ENCODE measurements at places on chromosomes 2 and 18.

DNA sequence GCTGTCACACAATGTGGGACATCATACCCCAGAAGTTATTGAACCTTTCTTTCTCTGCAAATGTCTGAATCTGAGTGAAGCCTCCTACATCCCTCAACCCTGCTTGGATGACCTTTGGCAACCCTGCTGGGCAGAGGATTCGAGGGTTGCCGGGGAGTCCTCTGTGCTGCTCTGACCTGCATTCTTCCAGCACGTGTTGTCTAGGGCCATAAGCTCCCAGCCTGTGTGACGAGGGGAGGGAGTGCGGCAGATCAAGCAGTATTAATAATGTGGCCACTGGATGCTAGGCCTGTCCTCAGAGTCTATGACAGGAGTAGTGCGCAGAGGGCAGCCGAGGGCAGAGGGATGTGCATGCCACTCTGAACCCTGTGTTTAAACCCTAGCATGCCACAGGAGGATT, 58.8 kb downstream of the RPL37A start:
- no peak for DNase-seq

DNA sequence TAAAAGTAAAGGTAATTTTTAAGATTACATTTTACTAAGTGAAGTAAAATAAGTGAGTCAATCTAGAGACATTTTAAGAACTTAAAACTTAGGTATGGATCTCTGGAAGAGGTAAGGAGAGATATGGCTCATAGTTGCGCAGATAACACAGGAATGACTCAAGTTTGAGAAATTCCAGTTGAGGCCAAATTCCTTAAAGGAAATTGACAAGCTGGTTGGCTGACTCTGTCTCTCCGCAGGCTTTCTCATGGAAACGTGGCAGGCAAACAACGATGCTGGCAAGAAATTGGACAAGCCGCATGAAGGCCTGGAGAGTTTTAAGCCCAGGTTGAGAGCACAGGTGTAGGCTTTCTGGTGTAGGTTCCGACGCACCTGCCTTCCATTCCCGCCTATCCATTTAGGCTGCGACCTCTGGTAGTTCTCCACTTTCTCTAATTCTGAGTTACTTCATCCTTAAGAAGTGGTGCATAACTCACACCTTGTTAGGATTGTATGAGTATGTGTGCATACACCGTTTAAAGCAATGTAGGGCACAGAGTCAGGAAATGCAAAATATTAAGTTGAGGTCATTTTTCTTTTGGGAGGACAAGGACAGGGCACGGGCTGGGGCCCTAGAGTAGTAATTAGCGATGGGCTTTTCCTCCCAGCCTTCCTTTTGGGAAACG, 589 bp upstream of the DAW1 start:
- DNase-seq = no peak

GRCh38 chr2:219441451-219442255, 7.0 kb downstream of the SPEG start:
- DNase-seq = peak; percentile 50

GRCh38 chr2:100240386-100240785, 81.9 kb downstream of the LONRF2 start:
- no peak for DNase-seq

- DNase-seq = no peak
These were observed 20.8 kb downstream of the DBI start for GRCh38 chr2:119387381-119388129.

DNA sequence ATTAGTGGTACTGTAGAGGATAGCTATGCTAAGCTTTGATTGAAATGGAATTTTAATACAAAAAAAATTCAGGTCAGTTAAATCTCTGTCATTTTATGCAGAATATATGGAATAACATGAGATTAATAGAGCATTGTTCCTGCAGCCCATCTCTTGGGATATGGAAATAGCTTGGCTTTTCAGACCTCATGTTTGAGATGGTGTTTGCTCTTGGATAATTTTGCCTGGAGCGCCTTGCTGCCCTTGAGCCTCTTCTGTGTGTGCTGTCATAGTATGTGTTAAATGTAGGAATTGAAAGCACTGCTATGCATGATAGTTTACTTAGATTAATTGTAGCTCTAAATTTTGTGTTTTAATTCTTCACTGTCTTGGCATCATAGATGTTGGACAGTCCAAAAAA, 27.7 kb downstream of the GALNT1 start:
- DNase-seq = no peak

GRCh38 chr2:6955511-6956136, 38.4 kb downstream of the RNF144A start:
- DNase-seq = no peak

- no peak for DNase-seq
These were observed 59.8 kb downstream of the BMP10 start for GRCh38 chr2:68811364-68811763.

- no peak for DNase-seq
These were observed 82.0 kb downstream of the SGPP2 start for GRCh38 chr2:222506230-222506935.

GRCh38 chr2:145617906-145618305, 1098.0 kb upstream of the ZEB2 start:
- DNase-seq = peak; percentile 37

DNA sequence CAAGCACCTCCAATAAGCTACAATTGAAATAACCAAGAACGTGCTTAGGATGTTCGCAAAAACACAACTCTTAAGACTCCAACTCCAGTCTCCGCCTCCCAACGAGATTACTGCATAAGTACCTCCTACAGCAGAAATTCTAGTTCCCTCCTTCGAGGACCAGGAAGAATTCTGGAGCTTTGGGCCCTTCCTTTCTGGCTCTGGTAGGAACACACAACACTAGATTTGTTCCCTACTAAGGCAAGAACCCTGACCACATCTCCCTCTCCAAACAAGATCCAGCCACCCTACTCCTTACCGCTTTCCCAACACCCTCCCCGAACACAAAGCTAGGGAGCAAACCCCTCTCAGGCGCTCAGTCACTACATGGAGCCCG, 721 bp downstream of the ADAM17 start:
- no peak for DNase-seq

- no peak for DNase-seq
These were observed 316.3 kb upstream of the CXCR4 start for GRCh38 chr2:136434251-136434715.

- DNase-seq = no peak
These were observed 899 bp upstream of the PELI1 start for GRCh38 chr2:64145119-64145518.

GRCh38 chr2:144358979-144359541, 160.9 kb downstream of the ZEB2 start:
- DNase-seq = no peak

- DNase-seq = no peak
These were observed 58.8 kb downstream of the ACKR3 start for GRCh38 chr2:236628256-236628901.

DNA sequence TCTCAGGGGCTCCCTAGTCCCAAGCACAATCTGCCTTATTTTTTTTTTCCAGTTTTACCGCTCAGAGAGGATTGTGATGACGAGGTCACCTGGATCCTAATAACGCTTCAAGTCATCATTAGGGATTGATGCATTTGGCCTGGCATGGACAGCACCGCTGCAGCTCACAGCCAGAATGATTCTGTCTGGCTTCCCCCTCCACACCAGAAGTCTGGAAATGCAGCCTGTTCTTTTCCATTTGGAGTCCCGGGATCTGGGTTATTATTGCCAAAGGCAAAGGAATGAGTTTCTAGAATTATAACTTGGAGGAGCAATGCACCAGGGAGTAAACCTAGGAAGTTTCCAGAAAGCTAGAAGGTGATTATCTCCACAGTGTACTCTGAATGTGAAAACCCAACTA, 81.1 kb upstream of the TAF1B start:
- no peak for DNase-seq

- no peak for DNase-seq
These were observed 291.1 kb downstream of the SLC8A1 start for GRCh38 chr2:40160751-40161218.

GRCh38 chr2:63865159-63865799, 23.6 kb downstream of the UGP2 start:
- no peak for DNase-seq

DNA sequence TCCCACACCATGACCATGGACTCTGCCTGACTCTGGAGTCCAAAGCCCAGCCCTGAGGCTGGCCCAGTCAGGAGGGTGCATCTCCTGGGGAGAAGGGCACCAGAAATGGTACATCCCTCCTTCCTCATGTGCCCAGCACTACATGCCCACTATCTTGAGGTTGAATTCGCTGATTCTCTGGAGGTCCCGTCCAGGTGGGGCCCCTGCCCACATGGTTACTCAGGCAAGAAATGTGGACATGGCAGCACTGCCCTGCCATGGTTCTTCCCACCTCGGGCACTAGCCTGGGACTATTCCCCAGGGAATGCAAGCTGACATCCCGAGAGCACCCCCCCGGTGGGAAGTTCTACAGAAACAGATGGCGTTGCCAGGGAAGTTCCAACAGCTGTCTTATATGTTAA, 15.3 kb upstream of the HES6 start:
- no peak for DNase-seq

DNA sequence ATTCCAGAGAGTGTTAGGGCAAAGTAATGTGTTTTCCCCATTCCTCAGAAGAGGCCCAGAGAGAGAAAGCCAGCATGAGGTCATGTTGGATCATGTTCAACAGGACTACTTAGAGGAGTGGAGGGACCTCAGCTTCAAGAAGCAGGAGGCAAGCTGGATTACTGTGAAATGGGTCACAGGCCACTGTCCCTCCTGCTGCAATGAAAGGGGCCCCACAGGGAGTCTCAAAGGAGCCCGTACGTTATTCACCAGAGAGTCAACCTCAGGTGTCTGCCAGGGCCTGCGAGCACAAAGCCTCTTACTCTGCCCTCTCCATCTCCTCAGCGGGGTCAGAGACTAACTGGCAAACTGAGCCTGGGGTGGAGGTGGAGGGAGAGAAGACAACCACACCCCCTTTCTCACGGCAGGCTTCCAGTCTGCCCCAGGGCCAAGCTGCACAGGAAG, 27.2 kb upstream of the ACYP2 start:
- DNase-seq = no peak

GRCh38 chr2:9806298-9806610, 37.0 kb upstream of the TAF1B start:
- DNase-seq = no peak

GRCh38 chr2:222651718-222652418, 4.0 kb downstream of the FARSB start:
- DNase-seq = no peak

- DNase-seq = no peak
These were observed 179.7 kb downstream of the EVA1A start for GRCh38 chr2:75381032-75381431.

DNA sequence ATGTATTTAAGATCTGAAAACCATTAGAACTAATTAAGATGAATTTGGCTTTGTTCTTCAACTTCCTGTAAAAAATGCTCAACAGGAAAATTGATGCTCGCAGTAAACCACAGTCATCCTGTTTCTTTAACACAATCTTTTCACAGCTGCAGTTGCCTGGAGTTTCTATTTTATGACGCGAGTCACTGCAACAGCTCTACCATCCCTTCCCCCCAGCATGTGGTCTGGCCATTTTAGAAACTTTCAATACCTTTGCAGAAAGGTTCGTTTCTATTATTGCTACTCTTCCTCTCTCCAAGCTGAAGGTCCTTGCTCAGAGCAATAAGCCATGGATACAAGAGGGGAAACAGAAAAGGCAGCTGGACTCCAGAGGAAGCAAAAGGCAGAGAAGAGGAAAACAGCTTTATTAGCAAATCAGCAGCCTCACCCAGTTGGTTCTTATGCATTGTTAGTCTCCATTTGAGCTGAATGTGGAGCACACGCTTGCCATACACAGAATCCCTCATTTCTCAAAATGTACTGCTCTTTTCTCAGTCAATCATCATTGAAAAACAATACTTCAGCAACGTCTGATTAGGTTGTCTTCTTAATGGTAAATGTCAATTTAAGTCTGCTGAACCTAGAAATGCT, 3.9 kb downstream of the WIPF1 start:
- no peak for DNase-seq

- DNase-seq = no peak
These were observed 44.4 kb downstream of the RPIA start for GRCh38 chr2:88735853-88736252.

- no peak for DNase-seq
These were observed 218.2 kb downstream of the ARL4C start for GRCh38 chr2:234278556-234279255.

GRCh38 chr2:111251711-111252110, 131.0 kb downstream of the BCL2L11 start:
- DNase-seq = no peak

DNA sequence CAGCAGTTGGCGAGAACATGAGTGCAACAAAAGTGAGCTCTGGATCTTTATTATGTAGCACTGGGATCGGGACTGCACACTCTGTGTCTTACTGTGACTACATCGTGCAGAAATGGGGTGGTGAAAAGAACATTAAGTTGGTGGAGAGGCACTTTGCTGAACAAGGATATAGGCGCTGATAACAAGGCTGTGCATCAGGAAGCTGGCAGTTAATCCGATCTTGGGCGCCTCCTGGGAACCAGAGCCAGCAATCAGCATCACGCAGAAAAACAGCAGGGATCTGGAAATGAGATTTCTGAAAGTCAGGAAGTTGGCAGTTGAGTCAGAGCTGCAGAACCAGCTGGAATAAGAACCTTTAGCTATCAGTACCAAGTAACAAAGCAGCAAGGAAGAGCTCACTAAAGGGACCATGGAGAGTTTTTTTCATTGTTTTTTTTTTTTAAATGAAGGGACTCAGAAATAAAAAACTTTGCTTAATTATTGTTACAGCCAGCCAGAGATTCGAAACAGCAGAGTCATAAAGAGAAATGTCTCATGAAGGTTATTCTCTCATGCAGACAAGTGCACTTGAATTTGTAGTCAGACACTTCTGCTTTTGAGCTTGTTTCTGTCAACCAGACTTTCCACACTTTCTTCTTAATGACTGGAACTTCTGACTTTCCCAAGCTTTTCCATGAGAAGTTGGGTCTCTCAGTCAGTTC, 22.8 kb upstream of the MYO3B start:
- no peak for DNase-seq

DNA sequence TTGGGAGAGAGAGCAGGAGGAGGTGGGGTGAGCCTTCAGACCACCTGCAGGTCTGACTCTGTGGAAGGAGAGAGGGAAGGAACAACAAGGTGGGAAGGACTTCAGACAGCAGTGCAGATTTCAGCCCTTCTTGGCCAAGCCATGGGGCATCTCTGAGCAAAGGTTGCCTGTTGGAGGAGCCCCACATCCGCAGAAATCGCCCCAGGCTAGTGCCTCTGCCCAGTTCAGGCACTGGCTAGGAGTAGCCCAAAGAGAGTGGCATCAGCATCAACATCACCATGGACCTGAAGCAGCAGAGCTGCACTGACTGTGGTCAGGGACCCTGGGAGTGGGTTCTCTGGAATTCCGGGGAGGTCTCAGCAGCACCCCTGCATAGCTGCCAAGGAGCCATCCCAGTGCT, 10.2 kb downstream of the GPR55 start:
- no peak for DNase-seq

DNA sequence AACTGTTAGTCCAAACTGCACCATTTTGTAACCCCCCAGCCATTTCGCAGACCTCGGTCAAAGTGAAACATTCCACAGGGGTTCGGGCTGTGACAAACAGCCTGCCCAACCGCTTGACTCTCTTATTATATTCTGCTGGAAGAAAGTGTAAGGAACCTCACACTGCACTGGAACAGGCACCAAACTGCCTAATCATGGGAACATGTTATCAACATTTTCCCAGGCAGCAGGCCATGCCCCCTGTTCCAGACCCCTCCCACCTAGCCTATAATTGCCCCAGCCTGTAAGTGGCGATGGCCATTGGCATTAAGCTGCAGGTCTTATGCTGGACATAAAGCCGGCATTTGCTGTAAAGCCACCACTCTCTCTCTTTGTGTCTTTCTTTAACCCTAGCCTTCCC, 16.9 kb downstream of the LYG2 start:
- no peak for DNase-seq

GRCh38 chr2:178345951-178346350, 105.0 kb downstream of the PRKRA start:
- no peak for DNase-seq

- no peak for DNase-seq
These were observed 61.4 kb downstream of the CCDC148 start for GRCh38 chr2:158395166-158395565.

All from NCI-H1105 (cell line).